ENCODE measurements at places on chromosomes 3 and 15.

DNA sequence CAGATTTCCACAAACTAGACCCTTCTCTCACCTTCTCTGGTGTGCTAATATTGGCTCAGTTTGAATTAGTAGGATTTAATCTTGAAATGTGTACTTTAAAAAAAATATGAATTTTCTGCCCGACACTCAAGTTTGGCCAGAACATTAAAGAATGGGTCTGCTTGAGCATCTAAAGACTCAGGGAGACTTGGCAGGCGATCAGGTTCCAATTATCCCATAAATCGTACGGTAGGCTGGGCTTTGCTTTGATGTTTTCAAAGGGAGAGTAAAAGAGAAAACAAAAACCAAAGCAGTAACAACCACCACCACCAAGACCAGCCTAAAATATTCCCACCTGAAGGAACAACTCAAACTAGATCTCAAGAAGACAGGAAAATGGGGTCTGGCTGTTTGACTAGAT lies 230.8 kb downstream of the EBLN2 start:
- no peak for DNase-seq

DNA sequence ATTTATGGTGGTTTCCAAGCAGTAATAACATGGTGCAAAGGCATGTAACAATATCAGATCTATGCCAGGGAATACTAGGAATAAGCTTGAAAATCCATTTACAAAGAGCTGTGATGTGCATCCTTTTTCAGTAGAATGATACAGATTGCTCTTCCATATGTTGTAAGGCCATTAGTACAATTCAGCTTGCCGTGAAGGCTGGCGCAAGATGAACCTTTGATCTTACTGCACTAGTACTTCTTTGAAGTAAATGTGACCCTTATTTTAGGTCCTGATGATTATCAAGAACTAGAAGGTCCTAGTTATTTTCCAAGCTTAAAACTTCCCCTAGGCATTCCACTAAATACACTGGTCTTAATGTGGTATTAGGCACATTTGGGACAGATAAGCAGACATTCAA lies 210.1 kb upstream of the CD96 start:
- no peak for DNase-seq

DNA sequence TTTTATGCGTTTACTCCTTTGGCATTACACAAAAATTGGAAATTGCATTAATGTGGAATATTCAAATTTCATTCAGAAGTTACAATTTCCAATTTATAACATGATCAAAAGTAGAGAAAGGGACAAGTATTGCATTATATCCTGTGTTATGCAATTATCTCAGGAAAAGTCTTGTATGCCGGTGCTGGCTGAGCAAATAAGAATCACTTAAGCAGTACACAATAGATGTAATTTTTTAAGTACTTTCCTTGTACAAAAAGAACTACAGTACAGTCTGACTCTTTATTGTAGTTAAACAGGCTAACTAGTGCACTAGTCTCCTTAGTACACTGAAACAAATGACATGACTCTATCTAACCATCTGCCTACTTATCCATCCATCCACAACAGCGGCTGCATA lies 493.2 kb upstream of the KCNMB2 start:
- no peak for DNase-seq

- DNase-seq, result no peak
Observed at GRCh38 chr3:151058740-151059139, 26.7 kb upstream of the MED12L start.

GRCh38 chr3:186772701-186773417 lies 10.5 kb upstream of the EIF4A2 start:
- peak; percentile 64 for DNase-seq

GRCh38 chr3:76429581-76430177 lies 610.2 kb upstream of the ROBO2 start:
- DNase-seq, result no peak

- DNase-seq, result no peak
Observed at GRCh38 chr15:82790321-82790720, 15.5 kb downstream of the FSD2 start.

DNA sequence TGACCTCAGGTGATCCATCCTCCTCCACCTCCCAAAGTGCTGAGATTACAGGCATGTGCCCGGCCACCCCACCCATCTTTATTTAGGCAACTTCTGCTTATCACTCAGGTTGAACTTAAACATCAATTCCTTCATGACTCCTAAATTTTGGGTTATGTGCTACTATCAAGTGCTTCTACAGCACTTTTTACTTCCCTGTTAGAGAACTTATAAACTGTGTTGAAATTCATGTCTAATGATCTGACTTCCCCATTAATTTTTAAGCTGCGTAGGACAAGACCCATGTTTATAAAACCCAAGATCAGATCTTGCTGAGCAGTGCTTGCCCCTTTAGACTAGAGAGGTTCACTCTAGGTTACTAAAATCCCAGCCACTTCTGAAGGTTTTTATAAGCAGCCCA lies 266.2 kb upstream of the TPRG1 start:
- no peak for DNase-seq

DNA sequence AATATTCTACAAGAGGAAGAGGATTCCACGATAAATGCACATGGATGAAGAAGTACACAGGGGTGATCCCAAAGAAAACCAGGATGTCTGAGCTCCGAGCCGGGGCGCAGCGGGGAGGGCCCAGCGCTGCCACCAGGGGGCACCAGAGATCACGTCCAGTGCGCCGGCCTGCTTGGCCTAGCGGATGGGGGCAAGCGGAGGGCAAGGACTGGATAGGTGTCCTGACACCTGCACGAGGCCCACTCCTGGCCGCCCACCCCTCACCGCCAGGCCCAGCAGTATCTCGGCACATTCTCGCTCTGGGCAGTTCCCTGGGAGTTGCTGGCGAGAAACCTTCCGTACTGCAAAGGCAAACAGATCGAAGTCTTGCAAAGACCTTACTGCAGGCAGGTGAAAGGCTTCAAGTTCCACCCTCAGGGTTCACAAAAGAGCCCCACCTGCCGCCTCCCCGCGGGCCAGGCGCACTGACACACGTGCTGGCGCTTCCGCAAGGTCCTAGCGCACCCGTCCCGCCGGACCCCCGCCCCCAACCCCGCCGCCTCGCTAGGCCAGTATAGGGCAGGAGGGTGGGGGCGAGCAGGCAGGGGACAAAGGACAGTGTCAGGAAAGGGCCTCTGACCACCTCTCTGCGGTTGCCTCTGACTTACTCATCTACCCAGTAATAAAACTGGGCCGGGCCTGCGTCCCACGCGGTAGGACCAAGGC lies 3.3 kb downstream of the ANKRD63 start:
- DNase-seq, result peak; percentile 67

GRCh38 chr3:15977090-15977489 lies 179.3 kb upstream of the ANKRD28 start:
- no peak for DNase-seq

DNA sequence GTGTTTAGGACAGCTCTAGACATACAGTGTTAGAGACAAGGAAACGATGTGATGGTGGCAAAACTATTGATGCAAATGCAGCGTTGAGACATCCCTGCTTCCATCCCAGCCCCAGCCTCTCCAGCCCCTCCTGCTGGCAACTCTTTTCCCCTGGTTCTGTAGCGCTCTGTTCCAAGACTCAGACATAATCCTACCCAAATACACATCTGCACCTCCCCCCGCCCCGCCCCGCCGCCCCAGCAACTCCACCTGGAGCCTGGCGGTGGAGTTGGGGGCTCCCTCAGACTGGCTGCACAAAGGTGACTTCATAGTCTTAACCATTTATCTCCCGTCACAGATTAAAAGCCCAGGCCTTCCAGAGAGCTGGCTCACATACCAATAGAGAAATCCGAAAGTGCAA lies 7.2 kb upstream of the SEC22A start:
- DNase-seq, result no peak

GRCh38 chr3:149414557-149415231 lies 37.2 kb upstream of the TM4SF1 start:
- DNase-seq, result no peak

DNA sequence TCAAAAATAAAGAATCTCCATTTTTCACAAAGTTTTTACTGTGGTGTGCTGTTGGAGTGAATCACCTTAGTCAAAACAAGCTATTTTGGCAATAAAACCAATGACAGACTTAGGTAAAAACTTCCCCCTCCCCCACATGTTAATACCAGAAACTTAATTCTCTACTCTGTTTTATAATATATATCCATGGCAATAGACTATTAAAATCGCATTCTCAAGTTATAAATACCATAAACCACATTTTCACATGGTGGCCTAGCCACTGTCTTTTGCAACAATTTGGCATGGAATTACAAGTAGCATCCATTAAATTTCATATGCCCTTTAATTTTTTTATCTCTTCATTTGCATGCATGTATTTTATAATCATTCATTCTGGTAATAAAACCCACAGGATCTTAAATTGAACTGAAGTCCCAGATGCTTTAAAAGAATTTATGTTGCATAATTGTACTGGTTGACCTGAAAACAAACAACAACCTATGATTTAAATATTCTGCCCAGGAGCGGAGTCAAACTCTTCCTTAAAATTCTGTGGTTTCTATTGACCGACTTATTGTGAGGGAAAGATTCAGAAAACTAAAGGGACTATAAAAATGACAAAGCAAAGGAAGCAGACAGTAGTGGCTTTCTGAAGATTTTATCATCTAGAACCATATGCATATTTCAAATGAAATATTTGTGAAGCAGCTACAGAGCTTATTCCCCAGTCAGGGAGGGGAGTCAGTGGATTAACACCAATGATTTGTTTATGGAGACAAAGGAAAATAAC lies 229.0 kb upstream of the TBL1XR1 start:
- DNase-seq, result no peak

- peak; percentile 69 for DNase-seq
Observed at GRCh38 chr15:40310001-40310959, 2.5 kb upstream of the PLCB2 start.

GRCh38 chr3:3237979-3238378 lies 58.5 kb upstream of the CRBN start:
- DNase-seq, result no peak

GRCh38 chr3:132785292-132785691 lies 63.1 kb upstream of the NPHP3 start:
- no peak for DNase-seq

GRCh38 chr3:156161172-156161571 lies 40.8 kb downstream of the KCNAB1 start:
- DNase-seq, result peak; percentile 26

- DNase-seq, result no peak
Observed at GRCh38 chr3:82080261-82080660, 318.8 kb upstream of the GBE1 start.

DNA sequence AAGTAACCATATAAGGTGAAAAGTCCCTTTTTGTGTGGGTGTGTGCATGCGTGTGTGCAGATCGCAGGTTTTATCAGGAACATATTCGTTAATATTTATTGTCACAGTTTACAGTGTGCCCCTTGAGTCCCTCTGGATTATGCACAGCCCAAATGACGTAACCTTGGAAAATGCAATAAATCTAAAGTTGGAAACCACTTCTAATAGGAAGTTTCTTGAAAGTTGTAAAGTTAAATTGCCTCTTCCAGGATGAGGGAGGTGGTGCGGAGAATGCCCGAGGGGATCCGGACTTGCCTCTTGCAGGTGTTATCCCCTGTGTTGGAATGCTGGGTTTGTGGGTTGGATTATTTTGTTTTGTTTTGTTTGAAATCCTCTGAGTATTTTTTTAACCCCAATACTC lies 143.3 kb downstream of the CMSS1 start:
- DNase-seq, result no peak
